ENCODE measurements at places on chromosomes 6 and 20.
A peak's percentile ranks its signal among the peaks of the same experiment; 100 is the strongest.

GRCh38 chr6:146884728-146885127, 286.0 kb downstream of the ADGB start:
- DNase-seq, result no peak

DNA sequence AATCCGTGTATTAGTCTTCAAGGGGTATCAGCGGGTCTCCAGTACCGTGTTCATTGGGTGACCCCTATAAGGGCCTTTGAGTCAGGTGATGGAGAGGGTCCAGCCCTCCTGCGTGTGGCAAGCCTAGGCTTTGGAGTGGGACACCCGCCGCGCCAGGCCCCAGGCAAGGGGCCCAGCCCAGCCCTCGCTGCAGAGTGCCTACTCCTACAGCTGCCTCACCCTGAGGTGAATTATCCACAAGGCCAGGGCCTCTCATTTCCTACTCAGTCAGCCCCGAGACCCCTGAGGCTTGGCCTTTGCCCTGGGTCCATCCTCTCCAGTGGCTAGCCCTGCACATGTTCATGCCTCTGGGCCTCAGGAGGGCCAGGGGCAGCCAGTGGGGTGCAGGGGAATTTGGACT, 45.1 kb downstream of the TMEM242 start:
- no peak for DNase-seq

DNA sequence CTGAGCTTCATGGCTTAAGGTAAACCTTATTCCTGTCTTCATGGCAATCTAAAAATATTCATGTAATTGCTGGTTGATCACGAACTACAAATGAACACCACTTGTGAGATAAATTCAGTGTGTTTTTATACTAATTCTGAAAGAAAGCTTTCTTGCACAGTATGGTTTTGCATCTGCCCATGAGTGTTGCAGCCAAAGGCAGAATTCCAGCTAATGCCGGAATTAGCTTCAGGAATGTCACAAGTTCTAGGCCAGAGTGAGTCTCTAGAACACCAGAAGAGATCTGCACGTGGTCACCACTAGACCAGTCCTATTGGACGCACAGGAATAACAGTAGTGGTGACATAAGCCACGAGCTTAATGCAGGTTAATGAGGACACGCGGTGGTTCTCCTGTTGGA, 223.7 kb downstream of the CDH4 start:
- DNase-seq, result no peak

DNA sequence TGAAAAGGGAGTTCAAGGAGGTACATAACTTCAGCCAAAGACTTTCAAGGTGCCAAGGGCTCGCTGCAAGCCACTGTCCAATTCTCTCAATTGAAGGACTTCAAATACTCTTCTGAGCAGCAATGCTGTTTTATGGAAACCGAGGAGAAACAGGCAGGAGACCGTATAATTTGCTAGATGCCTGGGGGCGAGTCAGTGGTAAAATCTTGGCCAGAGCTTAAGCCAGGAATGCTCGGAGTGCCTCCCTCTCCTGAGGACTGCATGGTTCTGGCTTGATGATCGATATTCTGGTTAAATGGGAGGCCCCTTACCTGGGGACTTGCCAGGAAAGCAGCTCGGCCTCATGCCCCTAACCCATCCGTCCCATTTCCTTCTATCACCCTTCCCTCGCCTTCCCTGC, 35.8 kb upstream of the NOP56 start:
- no peak for DNase-seq

GRCh38 chr6:43680308-43681200, 7.0 kb downstream of the MRPS18A start:
- DNase-seq, result no peak

DNA sequence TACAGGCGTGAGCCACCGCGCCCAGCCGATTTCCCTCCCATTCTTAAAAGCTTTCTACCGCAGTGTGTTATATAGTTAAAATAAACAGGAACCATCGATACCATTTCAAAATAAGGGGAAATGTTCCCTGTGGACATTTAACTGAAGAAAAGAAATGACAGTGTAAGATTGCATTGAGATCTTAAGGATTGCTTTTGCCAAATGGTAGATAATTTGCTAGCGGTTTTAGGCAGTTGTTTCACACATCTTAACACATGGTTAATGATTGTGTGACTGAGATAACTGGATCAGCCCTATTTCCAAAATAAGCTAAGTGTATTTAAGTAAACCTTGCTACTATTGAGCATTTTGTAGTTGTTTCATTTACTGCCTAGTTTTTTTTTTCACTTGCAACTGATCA, 15.6 kb downstream of the STX16 start:
- DNase-seq, result no peak

- no peak for DNase-seq
Observed at GRCh38 chr20:47843886-47844567, 58.7 kb upstream of the SULF2 start.

DNA sequence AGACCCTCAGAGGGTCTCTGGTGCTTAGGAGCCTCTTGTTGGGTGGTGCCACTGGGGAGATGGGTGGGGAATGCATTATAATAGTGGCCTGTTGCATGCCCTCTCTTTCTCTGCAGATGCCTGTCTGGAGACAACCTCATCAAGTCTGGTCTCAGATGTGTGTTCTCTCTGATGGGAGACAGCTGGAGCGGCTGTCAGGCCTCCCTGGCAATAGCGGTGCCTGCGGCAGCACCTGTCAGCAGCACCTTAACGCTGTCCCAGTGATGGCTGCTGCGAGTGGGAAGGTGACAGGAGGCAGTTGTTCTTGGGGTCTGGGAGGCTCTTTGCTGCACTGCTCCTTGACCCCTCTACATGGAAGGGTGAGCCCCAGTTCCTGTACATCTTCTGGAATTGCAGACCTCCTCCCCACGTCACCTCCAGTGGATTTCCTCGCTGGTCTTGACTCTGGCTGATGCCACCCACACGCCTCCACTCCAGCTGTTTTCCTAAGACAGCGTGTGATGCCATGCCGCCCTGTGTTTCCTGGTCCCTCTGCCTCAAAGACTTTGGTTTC, 63.3 kb upstream of the BLCAP start:
- DNase-seq, result no peak

- DNase-seq, result no peak
Observed at GRCh38 chr20:38050686-38051085, 17.1 kb downstream of the RPRD1B start.

DNA sequence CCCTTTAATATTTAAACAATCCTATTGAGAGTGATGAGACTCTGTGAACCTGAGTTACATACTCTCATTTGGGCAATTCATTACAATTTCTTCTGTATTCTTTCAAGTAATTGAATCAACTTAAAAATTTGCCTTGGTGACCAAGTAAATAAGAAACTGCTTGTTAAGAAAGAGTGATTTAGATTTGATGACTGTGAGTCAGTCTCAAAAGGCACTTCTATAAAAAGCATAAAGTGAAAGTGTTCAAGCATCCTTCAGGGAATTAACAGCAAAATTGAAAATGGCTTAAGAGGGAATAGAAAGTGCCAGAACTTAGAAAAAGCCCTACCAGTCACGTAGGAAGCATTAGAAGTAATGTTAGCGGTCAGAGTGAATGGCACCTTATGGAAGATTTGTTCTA, 654.7 kb downstream of the EPM2A start:
- no peak for DNase-seq

DNA sequence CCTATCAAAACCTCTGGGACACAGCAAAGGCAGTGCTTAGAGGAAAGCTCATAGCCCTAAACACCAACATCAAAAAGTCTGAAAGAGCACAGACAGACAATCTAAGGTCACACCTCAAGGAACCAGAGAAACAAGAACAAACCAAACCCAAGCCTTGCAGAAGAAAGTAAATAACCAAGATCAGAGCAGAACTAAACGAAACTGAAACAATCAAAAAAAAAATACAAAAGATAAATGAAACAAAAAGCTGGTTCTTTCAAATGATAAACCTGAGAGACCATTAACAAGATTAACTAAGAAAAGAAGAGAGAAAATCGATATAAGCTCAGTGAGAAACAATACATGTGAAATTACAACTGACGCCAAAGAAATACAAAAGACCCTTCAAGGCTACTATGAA, 34.8 kb upstream of the RUNX2 start:
- DNase-seq, result no peak

DNA sequence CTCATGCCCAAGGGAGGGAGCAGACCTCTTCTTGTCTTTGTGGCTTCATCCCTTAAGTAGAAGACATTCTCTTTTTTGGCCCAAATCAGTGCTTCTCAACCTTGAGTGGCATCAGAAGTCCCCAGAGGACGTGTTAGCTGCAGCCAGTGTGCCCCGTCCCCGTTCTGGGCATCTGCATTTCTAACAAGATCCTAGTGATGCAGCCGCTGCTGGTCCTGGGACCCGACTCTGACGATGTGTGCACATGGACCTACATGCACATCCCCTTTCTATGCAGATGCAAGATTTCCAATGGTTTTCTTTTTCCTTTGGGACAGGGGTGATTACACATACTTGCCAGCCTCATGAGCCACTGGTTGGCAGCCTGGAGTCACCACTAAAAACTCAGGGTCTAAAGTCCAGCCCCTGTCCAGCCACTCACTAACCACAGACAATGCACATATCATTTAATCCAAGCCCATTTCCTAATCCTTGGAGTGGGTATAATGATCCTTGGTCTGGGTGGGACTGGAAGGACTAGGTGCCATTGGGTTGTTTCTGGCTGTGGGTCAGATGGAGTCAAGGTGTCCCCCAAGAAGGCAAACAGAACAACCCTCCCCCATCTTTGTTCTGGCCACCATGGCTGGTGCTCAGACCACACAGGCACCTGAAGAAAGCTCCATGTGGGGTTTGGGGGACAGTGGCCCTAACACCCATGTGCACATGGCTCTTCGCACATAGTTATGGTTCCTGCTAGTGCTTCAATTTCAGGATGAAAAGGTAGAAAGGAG, 6.4 kb downstream of the ACSS1 start:
- peak; percentile 27 for DNase-seq

DNA sequence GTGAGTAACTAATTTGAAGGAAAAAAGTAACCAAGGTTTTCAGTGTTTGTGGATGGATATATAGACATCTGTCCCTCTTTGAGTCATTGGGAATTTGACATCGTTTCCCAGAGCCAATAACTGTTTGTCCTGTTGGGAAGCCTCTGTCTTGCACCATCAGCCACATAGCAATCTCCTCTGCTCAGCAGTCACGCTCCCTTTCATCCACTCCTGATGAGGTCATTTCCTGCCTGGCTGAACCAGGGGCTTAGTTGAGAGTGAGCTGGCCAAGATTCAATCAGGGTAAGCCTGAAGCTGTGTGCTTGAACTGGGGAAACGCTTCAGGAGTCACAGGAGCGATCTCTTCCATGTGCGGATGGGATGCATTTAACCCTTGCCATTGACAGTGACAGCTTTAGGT, 121.5 kb upstream of the FOXQ1 start:
- DNase-seq, result no peak

DNA sequence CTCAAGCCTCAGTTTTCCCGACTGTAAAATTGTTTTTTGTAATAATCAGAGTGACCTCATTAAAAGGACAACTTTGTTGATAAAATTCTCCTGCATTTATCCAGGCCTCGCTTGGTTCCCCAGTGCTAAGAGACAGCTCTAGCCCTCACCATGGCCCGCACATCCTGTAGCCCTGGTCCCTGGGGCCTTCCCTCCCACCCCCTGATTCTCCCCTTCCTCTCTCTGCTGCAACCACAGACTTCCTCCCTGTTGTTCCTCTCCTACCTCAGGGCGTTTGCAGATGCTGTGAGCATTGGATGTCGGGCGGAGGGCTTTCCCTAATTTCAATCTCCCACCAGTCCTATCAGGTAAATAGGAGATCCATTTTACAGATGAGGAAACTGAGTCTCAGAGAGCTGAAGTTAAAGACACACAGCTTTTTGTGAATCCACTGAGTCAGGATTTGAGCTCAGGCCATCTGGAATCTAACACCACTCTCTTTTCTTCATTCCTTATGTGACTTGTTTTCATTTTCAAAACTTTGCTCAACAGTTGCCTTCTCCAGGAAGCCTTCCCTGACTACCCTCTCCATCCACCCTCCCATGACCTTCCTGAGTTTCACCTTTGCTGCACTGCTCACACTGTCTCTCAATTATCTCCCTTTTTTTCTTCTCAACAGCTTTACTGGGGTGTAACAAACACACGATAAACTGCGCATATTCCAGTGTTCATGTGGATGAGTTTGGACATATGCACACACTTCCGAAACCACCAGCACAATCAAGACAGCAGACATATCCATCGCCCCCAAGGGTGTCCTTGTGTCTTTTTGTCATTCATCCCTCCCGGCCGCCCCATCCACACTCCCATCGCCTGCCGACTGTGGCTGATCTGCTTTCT, 107.1 kb downstream of the CEBPB start:
- DNase-seq, result no peak

- DNase-seq, result no peak
Observed at GRCh38 chr6:107624541-107624940, 134.6 kb downstream of the SOBP start.

- no peak for DNase-seq
Observed at GRCh38 chr6:167047554-167047953, 48.4 kb downstream of the CEP43 start.

GRCh38 chr6:111971181-111971841, 82.6 kb upstream of the CCN6 start:
- no peak for DNase-seq

DNA sequence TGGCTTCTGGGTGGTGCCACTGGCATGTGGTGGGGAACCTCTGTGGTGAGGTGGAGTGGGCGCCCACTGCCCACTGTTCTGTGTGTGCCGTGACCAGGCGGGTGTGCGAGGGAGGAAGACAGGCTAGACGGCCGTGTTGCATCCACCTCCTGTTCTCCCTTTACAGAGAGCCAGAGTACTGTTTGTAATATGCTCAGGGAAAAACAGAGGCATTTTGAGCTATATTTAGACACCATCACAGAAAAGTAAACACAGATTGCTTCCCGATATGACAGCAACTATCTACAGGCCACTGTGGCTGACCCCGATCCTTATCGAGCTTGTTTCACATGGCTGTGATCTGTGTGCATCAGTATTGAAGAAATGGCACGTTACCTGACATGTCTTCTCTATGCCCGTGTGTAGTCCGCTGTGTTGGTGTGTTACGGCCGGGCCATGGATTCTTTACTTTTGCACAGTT, 45.6 kb downstream of the ARID1B start:
- DNase-seq, result no peak

GRCh38 chr6:24547243-24547642, 52.5 kb downstream of the ALDH5A1 start:
- no peak for DNase-seq

DNA sequence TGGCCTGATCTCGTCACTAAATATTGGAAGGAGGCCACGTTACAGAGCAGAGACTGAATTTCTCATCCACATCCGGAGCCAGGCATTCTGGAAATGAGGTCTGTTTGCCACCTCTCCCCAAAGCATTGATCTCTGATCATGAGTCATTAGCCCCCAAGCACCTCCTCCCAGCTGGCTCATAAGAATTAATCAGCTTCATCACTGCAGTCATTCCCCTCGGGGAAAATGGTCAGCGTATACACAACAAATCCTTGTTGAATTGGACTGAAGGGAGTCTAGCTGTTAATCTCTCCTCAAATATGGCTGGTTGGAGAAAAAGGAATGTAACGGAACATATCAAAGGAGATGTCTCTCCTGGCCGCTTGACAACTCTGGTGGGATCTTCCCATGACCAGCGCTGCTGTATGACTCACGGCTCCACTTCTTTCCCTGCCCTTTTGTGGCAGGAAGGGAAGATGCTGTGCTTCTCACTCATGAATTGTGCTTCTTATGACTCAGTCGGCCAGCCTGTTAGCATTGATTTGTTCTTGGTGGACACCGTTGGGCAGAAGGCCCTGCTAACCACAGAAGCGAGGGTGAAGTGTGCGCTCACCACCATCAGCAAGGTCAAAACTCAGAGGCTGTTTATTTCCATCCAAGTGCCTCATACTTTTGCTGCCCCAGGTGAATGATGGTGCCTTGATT, 76.7 kb downstream of the RNF182 start:
- no peak for DNase-seq

- no peak for DNase-seq
Observed at GRCh38 chr20:39603219-39603618, 641.1 kb downstream of the DHX35 start.
